ENCODE measurements at places on chromosomes 1 and 21.

DNA sequence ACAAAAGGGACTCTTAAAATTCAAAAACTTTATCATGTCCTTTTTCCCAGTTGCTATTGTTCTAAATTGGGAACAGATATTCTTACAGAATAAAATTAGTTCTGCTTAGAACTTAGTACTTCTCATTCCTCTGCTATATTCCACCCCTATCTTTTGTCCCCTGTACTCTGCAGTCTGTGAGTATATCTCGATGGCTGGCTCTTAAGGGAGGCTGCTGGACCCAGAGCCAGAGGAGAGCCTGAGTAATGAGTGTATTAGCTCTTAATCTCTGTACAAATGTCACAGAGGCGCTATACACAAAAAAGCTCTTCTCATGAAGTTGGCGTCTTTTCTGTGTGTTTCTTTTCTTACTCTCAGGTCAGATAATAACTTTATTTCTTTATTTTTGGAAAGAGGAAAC, 423.4 kb downstream of the ZP4 start:
- no peak for DNase-seq

DNA sequence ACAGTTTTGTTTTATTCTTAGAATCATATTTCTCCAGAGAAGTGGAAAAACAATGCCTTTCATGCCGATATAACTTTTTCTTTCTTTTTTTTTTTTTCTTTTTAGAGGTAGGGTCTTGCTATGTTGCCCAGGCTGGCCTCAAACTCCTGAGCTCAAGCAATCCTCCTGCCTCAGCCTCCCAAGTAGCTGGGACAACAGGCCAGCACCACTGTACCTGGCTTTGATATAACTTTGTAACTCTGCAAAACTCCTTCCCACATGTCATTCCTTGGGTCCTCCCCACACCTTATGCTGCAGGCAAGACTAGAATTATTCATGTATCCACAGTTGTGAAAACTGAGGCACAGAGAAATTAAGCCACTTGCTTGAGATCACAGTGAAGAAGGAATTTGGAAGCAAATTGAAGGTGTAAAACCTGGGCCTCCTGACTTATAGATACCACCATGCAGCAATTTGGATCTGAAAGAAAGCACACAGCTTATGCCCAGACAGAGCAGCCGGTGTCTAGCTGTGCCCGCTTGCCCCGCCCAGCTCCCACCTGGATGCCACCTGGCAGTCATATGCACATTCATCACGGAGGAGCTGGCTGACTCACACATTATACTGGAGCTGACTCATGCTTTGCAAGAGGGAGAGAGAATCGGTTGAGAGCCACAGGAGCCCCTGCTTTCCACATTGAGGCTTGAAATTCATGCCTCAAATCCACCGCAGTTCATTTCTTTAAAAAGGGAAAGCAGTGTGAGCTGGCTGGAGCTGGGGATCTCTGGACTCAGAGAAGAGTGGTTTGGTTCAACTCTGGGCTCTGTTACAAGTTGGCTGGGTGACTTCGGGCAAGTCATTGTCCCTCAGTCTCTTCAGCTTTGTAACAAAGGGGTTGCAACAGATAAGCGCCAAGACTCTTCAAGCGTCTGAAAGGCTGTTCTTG, 8.3 kb upstream of the SLC2A1 start:
- DNase-seq: peak; percentile 67

- no peak for DNase-seq
Observed at GRCh38 chr1:109547463-109548320, 723 bp upstream of the GNAI3 start.

GRCh38 chr1:212518188-212519054, 85.7 kb downstream of the NENF start:
- peak; percentile 34 for DNase-seq
